ENCODE measurements at places on chromosomes 6 and 20.

- no peak for DNase-seq
Observed at GRCh38 chr20:62632575-62633090, 9.7 kb upstream of the SLCO4A1 start.

DNA sequence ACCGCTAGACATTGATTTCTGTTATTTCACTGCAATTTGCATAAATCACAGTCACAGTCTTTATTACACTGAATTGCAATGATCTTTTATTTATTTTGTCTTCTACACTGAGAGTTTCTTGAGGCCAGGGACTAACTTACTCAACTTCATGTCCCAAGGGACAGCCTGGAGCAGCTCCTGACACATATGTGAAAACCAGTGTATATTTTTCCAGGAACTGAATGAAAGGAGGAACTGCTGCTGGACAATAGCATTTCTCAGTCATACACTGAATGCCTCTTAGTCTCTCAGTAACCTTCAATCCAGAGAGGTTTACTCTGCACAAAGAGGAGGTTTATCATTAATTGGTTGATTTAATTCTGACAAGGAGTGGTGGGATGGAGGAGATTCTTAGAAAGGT is 5.9 kb downstream of the F13A1 start:
- no peak for DNase-seq

DNA sequence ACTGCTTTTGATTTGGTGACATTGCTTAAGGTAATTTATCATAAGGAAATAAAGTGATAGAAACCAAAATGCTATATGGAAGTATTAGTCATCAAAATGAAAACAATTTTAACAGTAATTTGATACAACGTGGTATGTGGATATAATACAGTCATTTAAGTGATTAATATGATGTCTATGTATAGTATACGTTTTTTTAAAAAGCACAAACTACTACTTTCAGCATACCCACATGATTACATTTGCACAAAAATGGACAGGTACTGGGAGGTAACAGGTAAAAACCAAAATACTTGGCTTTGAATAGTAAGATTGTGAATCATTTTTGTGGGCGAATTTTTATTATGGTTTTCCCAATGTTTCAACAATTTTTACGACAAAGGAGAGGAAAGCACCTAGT is 97.6 kb downstream of the OGFRL1 start:
- no peak for DNase-seq

DNA sequence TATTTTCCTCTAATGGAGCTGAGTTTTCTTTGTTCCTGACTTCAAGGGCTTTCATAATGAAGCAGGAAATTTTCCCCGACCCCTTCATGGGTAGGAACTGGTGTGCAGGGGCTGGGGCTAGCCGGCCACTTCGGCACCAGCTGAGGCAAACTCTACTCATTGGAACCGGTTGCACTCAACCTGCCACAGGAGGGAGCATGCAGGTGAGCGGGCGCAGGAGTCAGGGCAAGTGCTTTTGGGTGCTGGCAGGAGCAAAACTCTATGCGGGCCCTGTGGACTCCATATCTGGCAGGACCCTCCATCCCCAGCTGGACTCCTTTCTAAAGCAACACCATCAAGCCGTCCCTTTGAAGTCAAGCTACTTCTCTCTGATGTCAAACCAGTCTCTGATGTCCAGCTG is 244.2 kb downstream of the EPM2A start:
- DNase-seq = no peak

DNA sequence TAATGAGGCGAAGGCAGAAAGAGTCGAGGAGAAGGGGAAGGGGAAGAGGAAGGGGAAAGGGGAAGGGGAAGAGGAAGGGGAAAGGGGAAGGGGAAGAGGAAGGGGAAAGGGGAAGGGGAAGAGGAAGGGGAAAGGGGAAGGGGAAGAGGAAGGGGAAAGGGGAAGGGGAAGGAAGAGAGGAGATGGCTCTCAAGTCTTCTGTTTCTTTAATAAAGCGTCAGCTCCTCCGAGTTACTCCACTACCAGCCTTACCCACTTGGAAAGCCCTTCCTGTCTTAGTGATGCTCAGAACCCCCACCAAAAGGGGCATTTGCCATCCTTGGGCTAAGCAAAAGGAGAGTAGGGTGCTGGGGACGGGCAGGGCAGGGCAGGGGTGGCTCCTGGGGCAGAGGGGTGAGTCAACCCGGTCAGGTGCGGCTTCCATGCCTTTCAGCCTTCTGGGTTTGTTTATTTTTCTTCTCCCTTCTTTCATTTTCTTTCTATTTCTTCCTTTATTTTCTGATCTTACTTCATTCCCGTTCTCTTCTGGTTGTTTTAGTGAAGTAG is 476 bp upstream of the CLIC5 start:
- DNase-seq = no peak

- DNase-seq = no peak
Observed at GRCh38 chr6:5728351-5729079, 278.2 kb downstream of the NRN1 start.

DNA sequence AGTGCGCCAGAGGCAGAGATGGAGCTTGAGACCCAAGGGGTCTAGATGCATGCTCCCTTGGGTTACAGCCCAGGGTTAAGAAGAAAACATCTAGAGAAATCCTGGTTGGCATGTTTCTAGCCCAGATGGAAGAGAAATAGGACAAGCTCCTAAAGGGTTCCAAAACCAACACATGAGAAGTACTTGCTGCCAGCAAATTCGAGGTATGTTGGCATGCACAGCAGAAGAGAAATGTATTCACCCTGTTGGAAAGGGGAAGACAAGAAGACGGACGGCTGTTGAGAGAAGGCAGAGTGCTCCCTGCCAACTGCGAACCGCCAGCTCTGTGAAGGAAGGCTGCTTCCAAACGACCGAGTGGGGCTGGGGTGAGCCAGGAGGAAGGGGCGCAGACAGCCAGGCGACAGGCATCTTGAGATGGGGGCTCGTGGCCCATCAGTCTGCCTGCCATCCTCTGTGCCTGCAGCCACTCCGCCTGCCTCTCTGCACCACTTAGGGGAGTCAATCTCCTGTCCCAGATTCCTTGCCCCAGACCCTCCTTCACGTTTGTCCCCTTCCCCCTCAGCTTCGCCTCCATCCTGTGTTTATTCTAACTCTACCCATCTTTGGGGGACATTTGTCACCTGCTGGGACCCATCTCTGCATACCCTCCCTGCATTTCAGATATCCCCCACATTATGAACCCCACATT is 249.2 kb downstream of the CDC5L start:
- DNase-seq = no peak

DNA sequence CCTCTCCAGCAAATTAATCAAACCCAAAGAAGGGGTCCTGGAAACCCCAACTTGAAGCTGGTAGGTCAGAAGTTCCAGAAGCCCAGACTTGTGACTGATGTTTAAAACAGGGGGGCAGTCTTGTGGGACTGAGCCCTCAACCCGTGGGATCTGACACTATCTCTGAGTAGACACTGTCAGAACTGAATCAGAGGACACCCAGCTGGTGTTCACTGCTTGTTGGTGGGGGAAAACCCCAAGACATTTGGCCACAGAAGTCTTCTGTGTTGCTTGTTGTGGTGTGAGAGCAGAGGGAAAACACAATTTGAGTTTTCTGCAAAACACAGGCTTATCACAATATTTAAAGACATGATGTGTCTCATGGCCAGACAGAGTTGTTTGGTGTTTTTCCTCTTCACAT is 29.9 kb downstream of the KIF13A start:
- no peak for DNase-seq

GRCh38 chr6:27176096-27176495 is 71.4 kb upstream of the PRSS16 start:
- DNase-seq = no peak

DNA sequence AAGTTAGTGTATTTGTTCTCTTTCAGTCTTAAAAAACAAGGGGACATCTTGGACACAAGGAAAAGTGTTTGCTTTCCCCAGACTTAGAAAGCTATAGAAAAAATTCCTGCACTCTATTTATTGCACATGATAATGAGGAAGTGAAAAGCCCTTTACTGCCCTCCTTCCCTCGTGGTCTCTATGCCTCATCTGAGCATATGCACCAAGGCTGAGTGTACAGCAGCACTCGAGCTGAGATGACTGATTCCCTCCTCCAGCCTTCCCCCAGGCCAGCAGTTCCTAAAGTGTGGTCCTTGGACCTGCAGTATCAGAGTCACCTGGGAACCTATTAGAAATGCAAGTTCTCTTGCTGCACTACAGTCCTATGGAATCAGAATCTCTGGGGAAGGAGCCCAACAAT is 14.3 kb upstream of the LAMP5 start:
- DNase-seq = no peak

- peak; percentile 73 for DNase-seq
Observed at GRCh38 chr20:32091888-32092346, 17.6 kb upstream of the TM9SF4 start.

GRCh38 chr6:41289815-41290214 is 3.3 kb upstream of the TREM1 start:
- no peak for DNase-seq

Measured in activated T-cell treated with anti-CD3 and anti-CD28 coated beads for 24 hours (primary cell).